Epithelial cell of alveolus of lung (primary cell): ENCODE measurements at places on chromosomes 6 and 20. TPM values are rescaled to one million over a fixed set of nuclear protein-coding genes. Genes with fewer than 3 reads are reported as not detected.

Gene TP53TG5
- not detected in 2 replicates for total RNA-seq

Gene DUSP15
- total RNA-seq, result 0.13 TPM in 1 of 2 replicates, not detected in the other

Gene ADGRF5
- total RNA-seq, result 1.2 and 3.2 TPM in 2 replicates

Gene SLC17A1
- total RNA-seq, result not detected in 2 replicates

Gene IRAK1BP1
- 2.2 and 4.6 TPM in 2 replicates for total RNA-seq

Gene NNAT
- total RNA-seq, result 8.0 and 13.6 TPM in 2 replicates

Gene COL21A1
- 1.0 and 9.6 TPM in 2 replicates for total RNA-seq

Gene ADAM33
- 1.7 and 14.5 TPM in 2 replicates for total RNA-seq

Gene HS3ST5
- total RNA-seq, result under 0.01 TPM in 1 of 2 replicates, not detected in the other

Gene CALHM5
- 2.3 and 4.0 TPM in 2 replicates for total RNA-seq

Gene KCNK5
- total RNA-seq, result 0.13 TPM in 1 of 2 replicates, not detected in the other

Gene MRAP2
- total RNA-seq, result 0.13 TPM in 1 of 2 replicates, not detected in the other

Gene CD93
- 5.6 and 8.6 TPM in 2 replicates for total RNA-seq
